ENCODE measurements at places on chromosomes 6 and 20.

DNA sequence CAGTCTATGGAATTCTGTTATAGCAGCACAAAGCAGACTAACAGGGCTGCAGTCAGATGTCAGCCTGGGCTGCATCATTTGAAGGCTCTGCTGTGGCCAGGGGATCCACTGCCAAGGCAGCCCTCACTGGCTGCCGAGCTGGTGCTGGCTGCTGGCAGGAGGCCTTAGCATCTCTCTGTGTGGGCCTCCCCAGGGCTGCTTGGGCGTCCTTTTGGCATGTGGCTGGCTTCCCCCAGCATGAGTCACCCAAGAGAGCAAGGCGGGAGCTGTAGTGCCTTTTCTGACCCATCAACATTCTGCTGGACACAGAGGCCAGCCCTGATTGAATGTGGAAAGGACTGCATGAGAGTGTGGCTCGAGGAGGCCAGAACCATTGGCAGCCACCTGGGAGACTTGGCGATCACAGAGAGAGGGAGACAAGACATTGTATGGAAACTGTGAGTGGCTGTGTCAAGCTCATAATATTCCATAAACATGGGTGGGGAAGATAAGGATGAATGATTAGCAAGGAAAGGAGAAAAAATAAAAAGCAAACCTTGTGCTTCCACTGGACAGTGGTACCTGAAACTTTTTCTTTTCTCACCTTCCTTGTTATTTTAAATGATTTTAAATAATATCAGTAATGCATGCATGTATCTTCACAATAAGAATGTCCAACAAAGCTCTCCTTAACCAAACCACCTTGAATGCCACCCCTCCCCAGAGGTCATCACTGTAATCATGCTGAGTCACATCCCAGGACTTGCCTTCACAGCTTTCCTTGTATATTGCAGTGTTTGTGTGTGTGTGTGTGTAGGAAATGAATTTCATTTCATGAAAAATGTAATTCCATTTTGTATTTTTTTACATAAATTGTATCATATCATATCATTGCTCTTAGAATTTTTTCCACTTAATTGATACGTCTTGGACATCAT lies 55.0 kb upstream of the VSX1 start:
- DNase-seq = no peak

- no peak for DNase-seq
Measured at GRCh38 chr6:43081043-43081442, 4.9 kb downstream of the PTK7 start.

DNA sequence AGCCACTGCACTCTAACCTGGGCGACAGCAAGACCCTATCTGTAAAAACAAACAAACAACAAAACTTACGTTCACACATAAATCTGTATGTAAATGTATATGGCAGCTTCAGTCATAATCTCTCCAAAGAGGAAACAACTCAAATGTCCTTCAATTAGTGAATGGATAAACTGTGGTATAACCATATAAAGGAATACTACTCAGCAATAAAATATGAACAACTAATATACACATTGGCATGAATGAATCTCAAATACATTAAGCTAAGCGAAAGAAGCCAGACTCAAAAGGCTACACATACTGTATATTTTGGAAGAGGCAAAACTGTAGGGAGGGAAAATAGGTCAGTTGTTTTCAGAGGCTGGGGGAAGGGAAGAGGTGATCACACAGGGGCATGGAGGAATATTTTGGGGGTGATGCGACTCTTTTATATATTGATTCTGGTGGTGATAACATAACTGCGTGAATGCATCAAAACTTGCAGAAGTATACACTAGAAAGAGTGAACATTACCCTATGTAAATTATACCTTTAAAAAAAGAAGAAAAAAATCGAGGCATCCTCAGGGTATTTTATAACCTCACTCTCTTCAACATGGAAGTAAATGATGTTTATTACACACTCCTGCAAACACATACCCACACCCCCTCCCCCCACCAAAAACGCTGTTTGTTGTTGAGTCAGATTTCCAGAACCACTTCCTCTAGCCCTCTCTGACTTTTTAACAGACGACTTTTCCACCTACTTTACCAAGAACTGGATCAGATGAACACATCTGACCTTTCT lies 115.2 kb upstream of the RNF24 start:
- no peak for DNase-seq

- DNase-seq = no peak
Measured at GRCh38 chr20:31780839-31781238, 38.3 kb upstream of the MYLK2 start.

GRCh38 chr20:18011951-18012645 lies 43.3 kb downstream of the MGME1 start:
- no peak for DNase-seq

- DNase-seq = no peak
Measured at GRCh38 chr20:49288784-49289696, 11.2 kb upstream of the ZNFX1 start.

DNA sequence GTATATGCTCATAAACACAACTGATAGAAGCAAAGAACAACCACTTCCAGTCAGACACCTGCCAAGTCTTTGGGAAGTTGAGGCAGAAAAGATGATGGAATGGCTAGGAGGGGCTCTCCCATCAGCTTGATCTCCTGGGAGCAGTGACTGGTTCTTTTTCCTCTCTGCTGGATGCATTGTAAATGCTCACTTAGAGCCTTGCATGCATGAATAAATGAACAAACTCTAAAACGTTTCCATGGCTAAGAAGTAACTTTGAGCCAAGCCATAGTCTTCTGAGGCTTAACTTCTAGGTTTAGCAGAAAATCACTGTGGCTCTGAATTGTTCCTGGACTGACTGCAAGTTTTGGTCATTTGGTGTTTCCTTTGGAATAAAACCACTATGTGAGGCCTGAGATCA lies 166.4 kb upstream of the CITED2 start:
- DNase-seq = no peak

DNA sequence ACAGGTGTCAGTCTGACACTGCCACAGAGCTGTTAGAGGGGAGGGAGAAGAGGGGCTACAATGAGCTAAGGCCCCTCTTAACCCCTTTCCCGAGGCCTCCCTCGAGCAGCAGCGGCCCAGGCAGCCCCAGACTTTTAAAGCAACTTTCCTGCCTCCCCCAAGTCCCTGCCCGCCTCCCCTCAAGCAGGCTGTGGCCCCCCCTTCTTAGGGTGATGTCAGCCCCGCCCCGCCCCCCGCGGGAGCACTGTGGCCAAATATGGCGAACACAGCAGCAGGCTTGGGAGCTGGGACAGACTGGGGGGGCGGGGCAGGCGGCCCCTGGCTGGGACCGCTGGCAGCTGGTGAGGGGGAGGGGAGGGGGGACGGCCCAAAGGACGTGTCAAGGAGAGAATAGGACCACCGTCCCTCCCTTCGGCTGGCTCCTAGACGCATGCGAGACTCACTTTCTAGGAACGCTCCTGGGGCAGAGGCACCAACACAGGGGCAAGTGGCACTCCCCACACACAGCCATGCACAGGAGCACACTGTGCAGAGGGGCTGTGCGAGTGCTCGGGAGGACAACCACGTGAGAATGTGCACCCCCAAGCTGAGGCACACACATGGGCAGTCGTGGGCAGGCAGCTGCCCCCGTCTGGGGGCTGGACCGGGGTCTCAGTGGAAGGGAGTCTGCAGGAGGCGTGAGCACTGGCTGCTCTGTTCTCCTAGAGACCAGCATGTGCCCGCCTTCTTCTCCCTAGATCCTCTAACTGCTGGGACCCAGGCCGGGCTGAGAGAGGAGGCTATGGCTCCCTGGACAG lies 6.7 kb downstream of the TEAD3 start:
- DNase-seq = no peak

GRCh38 chr20:13173201-13173600 lies 47.9 kb upstream of the ISM1 start:
- no peak for DNase-seq

DNA sequence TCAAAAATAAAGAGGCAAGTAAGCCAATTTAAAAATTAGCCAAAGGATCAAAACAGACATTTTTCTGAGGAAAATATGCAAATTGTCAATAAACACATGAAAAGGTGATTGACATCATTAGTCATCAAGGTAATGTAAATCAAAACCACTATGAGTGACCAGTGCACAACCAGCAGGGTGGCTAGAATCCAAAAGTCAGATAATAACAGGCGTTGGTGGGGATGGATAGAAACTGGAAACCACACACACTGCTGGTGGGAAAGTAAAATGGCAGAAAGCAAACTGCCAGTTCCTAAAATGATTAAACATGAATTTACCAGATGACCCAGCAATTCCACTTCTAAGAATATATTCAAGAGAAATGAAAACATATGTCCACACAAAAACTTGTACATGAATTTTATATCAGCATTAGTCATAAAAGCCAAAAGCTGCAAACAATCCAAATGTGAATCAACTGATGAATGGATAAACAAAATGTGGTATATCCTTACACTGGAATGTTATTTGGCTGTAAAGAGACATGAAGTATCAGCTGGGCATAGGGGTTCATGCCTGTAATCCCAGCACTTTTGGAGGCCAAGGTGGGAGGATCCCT lies 74.8 kb upstream of the MBOAT1 start:
- no peak for DNase-seq

DNA sequence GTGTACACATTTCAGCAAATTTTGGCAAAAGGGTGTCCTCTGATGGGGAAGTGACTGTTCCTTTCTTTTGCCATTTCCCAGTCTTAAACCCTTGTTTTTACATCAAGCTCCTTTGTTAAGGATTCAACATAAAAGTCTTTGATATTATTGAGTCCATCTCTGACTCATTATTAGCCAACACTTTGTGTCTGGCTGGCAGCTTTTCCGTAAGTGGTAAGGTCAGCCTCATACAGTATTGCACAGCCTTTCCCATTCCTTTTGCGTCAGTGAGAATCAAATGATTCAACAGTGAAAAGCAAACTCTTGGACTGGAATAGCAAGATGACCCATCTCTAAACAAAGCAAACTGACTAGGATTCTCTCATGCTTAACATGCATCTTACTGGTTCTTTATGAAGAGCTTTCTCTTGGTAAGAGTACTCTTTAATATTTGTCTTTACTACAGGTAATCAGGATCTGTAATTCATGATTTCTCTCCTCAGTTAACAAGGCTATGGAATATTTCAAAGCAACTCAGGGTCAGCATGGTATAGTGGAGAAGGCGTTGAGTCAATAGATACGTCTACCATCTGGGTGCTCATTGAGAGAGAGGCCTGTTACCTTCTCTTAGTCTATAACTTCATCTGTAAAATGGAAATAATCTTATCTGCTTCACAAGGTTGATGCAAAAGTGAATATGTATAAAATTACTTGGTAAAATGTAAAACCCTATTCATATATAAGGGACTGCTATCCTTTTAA lies 183.6 kb downstream of the PRL start:
- DNase-seq = peak; percentile 24

DNA sequence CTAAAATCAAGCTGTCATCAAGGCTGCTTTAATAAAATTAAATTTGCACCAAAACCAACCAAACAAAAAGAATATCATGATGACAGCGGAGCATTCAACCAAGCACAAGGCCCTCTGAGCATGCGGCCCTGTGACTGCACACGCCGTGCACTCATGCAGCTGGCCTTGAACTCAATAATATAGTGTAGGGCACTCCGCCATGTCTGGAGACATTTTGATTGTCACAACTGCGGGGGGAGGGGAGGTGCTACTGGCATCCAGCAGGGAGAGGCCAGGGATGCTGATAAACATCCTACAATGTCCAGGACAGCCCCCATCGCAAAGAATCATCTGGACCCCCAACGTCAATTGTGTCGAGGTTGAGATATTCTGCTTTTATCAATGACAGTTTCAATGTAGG lies 9.7 kb downstream of the MOCS3 start:
- no peak for DNase-seq

DNA sequence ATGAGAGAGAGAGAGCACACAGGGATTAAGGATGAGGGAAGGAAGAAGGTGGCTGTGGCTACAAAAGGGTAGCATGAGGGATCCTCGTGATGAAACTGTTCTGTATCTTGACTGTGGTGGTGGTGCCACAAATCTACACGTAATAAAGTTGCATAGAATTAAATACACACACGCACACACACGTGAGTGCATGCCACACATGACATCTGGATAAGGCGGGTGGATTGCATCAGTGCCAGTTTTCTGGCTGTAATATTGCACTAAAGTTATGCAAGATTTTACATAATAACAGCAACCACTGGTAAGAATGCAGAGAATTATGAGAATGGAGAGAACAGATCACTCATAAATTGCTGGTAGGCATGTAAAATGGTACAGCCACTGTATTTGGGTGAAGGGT lies 16.9 kb upstream of the STK35 start:
- DNase-seq = peak; percentile 61

DNA sequence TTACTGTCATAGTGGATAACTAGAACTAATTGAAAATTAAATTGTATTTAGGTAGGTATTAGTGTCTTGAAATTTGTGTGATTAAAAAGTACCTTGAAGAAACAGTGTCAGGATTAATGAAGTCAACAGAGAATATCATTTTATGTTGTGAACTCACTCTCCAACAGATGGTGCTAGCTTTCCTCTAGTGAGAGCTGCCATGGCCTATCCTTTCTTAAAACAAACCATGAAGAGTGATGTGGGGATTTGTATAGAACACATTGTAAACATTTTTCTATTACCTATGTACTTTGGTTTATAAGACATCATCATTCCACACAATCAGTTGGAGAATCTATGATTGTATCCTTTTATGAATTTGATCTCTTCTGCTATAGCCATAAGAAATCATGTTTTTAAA lies 4.8 kb upstream of the SRSF12 start:
- no peak for DNase-seq

GRCh38 chr6:55819811-55820210 lies 55.6 kb downstream of the BMP5 start:
- no peak for DNase-seq

DNA sequence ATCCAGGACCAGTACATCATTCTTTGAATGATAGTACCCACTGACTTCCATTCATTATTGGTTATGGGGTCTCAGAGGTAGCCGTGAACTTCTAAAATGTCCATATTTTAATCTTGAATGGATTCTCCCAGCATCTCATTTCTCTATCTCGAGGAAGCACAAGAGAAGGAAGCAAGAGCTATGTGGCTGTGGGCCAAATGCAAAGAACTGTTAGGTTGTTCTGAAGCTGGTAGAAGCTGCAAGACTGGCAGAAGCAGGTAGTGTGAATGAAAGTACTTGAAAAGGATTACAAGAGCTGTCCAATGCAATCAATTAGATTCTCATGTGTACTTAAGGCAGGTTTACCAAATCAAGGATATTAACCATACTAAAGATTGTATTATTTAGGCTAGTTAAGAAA lies 1131.8 kb downstream of the GRIK2 start:
- no peak for DNase-seq

- DNase-seq = peak; percentile 70
Measured at GRCh38 chr20:62617711-62618483, 24.4 kb upstream of the SLCO4A1 start.
